SW480 (cell line): ENCODE measurements at places on chromosomes 7 and 10.

DNA sequence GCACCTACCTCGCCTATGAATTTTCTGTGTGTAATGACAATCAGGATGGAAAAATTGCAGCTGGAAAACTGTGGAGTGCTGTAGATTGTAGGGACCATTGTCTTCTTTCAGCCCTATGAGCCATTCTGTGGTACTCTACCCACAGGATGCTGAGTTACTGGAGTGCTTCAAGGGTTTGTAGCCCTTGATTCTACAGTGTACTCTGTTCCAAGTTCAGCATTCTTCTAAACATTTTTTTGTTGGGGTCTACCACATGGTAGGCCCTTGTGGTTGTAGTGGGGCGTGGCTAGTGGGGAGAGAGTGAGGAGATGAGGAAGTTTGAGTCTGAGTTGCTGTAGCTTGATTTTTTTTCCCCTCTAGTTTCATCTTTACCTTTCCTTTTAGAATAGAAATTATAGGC, 33.5 kb downstream of the REEP3 start:
- DNase-seq = peak; percentile 26

DNA sequence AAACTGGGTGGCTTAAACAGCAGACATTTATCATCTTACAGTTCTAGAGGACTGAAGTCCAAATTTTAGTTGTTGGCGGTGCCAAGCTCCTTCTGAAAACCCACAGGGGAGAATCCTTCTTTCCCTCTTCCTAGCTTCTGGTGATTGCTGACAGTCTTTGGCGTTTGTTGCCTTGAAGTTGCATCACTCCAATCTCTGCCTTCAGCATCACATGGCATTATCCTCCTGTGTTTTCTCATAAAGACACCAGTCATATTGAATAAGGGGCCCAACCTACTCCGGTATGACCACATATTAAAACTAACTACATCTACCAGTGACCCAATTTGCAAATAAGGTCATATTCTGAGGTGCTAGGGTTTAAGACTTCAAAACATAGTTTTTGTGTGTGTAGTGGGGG, 472.1 kb upstream of the IGFBP3 start:
- DNase-seq = no peak

DNA sequence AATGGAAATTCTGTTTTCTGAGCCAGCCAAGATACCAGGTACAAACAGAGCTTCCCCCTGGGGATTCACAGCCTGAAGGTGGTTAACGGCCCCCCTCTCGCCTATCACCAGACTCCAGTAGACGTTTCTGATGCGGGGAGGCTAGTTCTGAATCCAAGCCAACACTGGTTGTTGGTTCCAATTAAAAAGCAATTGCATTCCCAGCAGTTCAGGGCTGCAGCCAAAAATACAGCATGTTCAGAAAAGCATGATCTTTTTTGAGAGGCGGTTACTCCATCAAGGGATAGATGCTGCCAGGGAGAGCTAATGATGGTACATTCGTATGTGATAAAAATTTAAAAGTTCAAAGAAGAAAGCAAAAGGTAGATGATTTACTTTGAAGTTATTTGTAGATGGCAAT, 481.0 kb downstream of the GALNT17 start:
- DNase-seq = no peak

DNA sequence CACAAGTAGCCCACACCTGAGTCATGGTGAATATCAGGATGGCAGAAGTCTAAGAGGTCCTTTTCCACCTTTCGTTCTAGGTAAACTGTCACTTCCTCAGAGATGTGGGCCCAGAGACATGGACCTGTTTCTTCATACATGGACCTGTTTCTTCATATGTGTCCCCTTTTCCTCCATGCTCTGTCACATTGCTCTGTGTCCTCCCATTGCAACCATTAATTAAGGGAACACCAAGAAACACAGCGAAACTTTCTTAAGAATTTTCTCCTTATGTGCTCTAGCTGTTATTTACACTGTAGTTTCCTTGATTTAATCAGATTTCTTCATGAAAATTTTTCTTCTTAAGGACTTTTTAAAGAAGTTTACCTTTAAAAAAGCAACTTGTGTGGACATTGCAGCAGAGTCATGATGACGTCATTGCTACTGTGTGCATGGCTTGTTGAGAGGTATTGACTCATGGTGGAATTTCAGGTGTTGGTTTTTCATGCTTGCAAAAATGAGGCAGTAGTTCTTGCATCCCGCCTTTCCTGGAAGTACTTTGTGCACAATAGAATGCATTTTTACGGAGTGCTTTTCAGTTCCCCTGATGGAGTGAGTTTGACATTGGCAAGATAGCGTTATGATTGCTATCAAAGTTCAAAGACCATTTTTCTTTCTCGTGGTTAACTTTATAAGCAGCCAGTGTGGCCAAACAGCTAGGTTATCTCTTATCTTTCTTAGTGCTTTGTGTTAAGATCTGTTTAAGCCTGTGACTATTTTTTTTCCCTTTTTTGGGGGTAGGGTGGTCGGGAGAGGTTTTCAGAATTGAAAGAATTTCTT, 37.7 kb downstream of the CFAP58 start:
- DNase-seq = peak; percentile 39

DNA sequence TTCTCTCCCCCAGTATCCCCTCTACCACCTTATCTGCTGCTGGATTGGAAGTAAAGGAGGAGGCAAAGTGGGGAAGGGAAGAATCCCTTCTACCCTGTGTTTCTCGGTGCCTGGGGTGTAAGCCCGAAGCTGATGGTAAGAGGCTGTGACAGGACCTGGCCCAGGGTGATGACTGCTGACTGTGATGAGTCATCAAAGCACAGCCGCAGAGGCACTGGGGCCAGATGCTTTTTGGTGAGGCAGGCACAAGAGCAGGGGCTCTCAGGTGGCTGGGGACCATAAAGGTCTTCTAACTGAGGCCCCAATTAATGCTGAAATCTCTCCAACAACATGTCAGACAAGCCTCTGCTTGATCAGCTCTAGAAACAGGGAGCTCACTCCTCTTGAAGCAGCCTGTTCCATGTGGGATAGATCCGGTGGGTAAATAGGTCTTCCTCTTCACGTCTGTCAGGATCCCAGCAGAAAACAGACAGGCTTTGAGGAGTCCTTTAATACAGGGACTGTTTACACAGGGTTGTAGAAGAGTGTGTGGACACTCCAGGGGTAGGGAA, 86.1 kb upstream of the PCBD1 start:
- peak; percentile 61 for DNase-seq

DNA sequence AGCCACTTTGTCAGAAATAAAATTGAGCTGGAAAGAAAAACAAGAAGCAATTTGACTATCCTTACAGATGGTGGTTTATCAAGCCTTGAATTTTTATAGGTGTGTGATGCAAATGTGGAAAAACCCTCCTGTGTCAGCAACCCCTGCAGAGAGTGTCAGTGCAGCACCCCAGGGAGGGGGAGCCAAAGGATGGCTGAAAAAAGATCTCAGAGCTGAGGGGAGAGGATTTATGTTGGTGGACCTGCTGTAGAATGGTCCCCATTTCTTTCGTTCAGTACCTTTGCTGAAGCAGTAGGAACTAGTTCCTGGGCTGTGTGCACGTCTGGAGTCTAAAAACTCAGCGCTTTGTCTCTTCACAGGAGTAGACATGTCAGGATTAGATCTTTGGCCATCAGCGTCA, 239.0 kb downstream of the PHTF2 start:
- no peak for DNase-seq

DNA sequence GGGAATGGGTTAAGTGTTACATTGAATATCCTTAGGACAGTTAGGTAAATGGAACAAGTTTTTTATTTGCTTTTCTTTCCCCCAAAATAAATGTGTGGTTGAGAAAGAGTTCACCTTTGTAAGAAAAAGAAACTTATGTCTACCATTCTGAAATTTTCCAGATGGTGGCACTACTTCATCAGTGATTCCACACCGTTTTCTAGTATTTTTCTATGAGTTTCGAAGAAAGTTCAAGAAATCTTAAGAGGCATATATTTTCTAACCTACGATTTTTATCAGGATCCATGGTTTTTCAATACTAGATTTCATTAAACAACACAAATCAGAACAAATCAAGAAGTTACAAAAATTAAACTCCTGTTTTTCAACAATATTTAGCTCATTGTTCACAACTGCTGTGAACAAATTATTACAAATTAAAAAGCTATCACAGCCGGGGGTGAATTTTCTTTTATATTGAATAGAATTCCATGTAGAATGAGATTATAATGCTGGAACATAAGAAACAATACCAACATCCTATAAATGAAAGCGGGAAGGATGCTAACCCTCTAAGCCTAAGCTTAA, 163.1 kb upstream of the NPVF start:
- DNase-seq = peak; percentile 29

DNA sequence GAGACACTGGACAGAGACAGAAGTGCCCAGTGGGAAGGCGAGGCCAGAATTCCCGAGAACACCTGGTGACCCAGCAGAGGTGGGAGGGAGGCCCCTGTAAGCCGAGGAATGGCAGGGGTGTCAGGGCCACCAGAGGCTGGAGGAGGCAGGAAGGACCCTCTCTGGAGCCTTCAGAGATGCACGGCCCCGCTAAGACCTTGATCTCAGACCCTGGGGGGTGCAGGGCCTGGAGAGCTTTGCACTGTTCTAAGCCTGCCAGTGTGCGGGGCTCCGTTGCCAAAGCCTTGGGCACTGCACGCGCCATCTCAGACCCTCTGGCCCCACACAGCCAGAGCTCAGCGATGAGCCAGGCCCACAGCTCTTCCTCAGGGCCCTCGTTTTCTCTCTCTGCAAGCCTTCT, 557.1 kb downstream of the PTPRN2 start:
- no peak for DNase-seq

DNA sequence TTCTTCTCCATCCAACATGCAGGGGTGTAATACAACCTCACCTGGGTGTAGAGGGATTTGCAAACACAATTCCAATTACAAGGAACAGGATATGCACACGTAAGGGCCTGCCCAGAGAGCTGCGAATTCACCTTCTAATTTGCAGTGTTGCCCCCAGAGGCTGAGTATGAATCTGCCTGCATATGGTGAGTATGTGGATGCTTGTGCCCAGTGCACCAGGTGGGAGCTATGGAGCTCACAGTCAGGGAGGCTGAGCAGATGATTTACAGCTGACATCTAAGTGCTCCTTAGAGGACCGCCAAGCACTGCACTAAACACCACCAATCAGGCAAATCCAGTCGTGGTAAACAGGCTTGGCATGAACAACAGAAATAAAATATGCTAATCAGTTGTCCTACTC, 132.0 kb downstream of the RELN start:
- no peak for DNase-seq

DNA sequence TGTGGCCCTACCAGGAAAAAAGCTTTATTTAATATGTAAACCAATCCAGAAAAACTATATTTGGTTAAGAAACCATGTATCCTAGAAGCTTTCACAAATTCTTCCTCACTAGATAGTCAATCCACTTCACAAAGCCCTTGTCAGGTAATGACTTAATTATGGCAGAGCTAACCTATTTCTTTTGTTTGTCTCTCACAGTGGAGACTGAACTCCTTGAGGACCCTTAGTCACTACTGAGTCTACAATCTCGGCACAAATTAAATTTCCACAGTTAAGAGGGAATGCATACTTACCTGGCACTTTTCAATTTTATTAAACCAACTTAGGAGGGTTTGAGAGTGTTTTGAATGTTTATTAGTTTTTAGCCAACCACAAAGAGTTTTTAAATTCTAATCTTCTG, 23.0 kb downstream of the WAPL start:
- no peak for DNase-seq

DNA sequence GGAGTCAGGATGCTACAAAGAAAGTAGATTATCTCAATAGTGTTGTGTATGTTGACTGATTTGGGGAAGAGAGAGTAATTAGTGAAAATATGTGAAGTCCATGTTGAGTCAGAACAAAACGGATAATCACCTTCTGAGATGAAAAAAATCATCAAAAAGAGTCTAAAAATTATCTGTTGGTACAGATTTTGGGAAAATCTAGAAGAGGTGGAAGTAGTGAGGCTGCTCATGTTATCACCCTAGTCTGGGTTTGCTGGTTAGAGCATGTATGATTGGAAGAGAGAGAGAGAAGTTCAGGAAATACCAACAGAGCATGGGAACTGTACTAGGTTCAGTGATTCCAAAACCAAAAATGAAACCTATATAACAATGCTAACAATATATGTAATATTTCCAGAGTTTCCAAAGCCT, 12.3 kb downstream of the RPA3 start:
- DNase-seq = no peak

- DNase-seq = peak; percentile 46
Observed at GRCh38 chr7:104341546-104341945, 13.1 kb downstream of the LHFPL3 start.

DNA sequence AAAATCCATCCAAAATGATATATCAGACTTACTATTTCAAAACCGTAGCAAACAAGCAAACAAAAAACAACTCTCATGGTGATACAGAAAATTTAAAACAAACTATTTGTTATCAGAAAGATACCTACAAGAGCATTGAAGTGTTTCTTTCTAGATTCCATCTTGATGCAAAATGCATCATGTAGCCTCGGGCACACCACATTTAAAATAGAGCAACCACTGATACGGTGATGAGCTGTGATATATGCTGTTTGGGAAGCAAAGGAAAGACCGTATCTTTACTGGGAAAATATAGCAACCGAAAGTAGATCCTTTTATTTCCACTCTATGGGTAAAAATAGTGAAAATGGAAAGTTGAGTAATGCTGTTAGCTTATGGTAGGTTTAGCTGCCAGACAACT, 892.0 kb downstream of the GATA3 start:
- DNase-seq = no peak

DNA sequence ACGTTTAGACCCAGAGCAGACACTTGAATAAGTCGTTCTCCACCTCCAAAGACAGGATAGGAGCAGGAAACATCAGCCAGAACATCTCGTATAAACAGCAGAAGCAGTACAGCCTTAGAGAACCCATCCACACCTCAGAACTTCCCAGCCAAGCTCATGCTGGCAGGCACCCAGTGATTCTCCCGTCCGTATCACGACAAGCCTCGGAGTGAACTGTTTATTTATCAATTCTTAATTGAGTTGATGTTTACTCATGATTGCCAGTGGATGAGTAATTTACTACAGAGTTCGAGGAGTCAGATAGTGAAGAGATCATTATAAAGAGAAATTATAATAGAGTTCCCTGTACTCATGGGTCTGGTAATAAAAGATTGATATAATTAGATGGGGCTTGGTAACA, 811.5 kb downstream of the LRMDA start:
- no peak for DNase-seq

- DNase-seq = no peak
Observed at GRCh38 chr10:48672596-48673265, 11.9 kb upstream of the WDFY4 start.

DNA sequence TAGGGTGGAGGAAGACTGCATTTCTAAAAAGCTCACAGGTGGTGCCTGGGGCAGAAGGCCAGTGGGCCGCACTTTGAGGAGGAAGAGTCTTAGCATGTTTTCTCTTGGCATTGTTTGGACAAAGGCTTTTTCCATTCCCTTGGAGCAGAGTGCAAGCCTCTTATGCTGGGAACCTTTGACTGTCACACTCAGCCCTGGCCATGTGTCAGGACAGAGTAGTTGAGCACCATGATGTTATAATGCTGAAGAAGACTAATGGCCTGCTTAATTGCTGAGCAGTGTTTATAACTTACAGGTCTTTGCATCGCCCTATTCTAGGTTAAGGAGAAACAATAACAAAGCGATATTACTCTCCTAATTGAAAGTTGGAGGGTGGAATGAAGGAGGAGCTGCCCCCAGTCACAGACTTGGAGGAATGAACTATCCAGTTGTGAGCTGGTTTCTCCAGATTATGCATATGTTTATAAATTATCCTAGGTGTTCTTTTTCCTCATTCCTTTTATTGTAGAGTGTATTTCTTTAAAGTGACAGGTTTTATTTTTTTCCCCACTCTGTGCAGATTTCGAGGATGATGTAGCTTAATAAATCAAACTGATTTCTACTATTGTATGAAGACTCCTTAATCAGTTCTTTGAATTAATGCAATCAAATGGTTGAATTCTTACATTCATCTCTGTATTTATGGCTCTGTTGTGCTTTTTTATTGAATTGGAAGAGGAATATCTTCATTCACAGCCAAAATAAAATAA, 767.0 kb downstream of the LRMDA start:
- no peak for DNase-seq
